Stimulated activated CD8-positive, alpha-beta memory T cell treated with anti-CD3 and anti-CD28 coated beads, Interleukin-2, amount 100 ng/mL, for 1 hour (primary cell): ENCODE measurements at places on chromosomes 13 and 19.

DNA sequence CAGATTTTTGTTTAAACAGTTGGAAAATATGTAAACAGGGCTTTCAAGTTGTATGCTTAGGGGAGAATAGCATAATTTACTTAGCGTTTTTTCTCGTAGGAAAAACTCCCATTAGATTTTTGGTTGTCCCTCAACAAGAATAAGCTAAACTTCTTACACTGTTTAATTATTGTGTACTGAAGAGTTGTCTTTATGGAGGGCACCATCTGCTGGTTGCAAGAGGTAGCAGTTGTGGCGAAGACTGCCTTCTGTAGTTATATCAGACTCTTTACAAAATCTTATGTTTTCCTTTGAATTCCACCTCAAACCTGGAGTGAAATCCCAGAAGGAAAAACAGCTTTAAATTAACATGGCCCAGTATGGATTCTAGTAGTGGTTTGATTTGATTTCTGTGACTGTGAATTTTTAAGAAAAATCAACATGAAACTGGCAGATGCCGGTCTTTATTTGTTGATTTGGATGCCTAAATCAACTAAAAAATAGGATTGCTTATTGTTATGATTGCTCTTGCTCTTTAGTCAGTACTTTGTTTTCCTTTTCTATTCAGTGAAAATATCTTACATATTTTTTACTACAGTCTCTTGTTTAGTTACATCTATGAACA, 53.4 kb downstream of the PDS5B start:
- DNase-seq = peak; percentile 38

DNA sequence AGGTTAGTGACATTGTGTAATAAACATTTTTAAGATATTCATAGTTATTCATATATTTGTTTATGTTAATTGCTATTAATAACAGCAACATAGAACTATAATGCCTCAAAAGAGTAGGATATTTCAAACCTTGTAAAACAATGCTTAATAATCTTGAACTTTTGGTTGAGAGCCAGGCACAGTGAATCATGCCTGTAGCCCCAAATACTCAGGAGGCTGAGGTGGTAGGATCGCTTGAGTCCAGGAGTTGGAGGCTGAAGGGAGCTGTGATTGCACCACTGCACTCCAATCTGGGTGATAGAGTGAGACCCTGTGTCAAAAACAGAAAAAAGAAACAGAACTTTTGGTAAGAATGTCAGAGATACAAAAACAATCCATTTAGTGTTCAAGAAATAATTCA, 213.9 kb upstream of the SLITRK1 start:
- no peak for DNase-seq

GRCh38 chr13:28048768-28049167, 51.6 kb downstream of the FLT3 start:
- DNase-seq = no peak

GRCh38 chr13:22278336-22278929, 607.6 kb downstream of the FGF9 start:
- peak; percentile 31 for DNase-seq

- no peak for DNase-seq
Observed at GRCh38 chr19:13119627-13120026, 1.6 kb downstream of the NACC1 start.

- DNase-seq = no peak
Observed at GRCh38 chr13:114108894-114109293, 23.5 kb downstream of the RASA3 start.

GRCh38 chr13:42065414-42065813, 17.0 kb downstream of the DGKH start:
- no peak for DNase-seq

- no peak for DNase-seq
Observed at GRCh38 chr13:94859811-94860210, 147.5 kb upstream of the SOX21 start.

GRCh38 chr19:38728752-38729541, 15.3 kb downstream of the CAPN12 start:
- no peak for DNase-seq

GRCh38 chr13:99118179-99118578, 82.5 kb upstream of the UBAC2 start:
- no peak for DNase-seq

GRCh38 chr19:35442091-35442490, 6.0 kb upstream of the FFAR2 start:
- no peak for DNase-seq

DNA sequence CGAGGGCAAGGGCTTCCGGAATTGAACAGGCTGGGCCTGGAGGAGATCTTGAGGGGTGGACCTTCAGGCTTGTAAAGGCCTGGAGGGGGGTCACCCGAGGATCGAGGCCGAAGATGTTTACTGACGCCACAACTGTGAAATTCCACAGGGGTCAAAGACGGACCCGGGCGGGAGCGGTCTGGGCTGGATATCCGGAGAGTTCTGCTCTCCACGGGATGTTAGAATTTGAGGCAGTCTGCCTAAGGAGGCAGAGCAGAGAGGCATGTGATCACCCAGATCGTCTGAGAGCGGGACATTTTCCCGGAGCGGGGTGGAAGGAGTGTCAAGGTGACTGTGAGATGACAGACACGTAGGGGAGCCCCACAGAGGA, 13.2 kb downstream of the KLHL26 start:
- DNase-seq = no peak

GRCh38 chr19:6822311-6822670, 49.8 kb downstream of the VAV1 start:
- no peak for DNase-seq

- DNase-seq = no peak
Observed at GRCh38 chr13:36148446-36148845, 17.3 kb upstream of the DCLK1 start.

DNA sequence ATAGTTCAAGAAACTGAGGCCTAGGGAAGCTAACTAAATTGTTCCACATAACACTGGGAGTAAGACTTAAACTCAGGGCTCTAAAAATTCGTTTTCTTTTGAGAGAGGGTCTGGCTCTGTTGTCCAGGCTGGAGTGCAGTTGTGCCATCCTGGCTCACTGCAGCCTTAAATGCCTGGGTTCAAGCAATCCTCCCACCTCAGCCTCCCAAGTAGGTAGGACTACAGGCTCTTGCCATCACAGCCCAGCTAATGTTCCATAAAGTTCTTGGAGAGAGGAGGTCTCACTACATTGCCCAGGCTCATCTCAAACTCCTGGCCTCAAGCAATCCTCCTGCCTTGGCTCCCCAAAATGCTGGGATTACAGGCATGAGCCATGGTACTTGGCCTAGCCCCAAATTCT, 10.7 kb downstream of the ZMYM5 start:
- DNase-seq = no peak

DNA sequence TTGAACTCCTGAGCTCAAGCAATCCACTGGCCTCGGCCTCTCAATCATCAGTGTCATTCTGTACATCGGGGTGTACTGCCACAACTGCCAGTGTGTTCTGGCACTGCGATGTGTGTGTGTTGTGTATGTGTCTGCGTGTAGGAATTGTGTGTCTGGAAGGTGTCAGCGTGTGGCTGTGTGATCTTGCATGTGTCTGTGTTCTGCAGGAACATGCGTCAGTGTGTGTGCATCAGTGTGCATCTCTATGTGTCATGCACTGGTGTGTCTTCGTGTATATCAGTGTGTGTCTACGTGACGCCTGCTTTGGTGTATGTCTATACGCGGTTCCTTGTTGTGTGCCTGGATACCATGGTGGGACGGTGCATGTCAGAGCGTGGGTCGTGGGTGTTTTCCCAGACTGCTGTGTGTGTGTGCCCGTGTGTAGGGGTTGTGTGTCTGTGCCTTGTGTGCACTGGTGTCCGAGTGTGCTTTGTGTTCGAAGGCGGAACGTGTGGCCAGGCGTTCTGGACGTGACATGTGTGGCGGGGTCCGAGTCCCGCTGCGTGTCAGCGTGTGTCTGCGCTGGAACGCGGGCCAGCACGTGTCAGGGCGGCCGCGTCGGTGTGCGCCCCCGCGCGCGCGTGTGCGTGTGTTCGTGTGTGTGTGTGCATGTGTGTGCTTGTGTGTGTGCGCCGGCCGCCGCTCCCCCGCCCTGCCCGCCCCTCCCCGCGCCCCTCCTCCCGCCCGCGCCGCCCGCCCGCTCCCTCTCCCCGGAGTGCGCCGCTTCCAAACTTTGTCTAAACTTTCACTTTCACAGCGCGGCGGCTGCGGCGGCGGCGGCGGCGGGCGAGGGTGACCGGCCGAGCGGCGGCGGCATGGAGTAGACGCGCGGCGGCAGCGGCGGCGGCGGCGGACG, at the start of gene NFIX:
Gene NFIX (plus strand): TSS at position 775 of the 895 bp plus-strand sequence. CDS start 363 bp downstream, outside the sequence.
- peak; percentile 33 for DNase-seq

- no peak for DNase-seq
Observed at GRCh38 chr13:34883396-34883795, 58.7 kb upstream of the NBEA start.

DNA sequence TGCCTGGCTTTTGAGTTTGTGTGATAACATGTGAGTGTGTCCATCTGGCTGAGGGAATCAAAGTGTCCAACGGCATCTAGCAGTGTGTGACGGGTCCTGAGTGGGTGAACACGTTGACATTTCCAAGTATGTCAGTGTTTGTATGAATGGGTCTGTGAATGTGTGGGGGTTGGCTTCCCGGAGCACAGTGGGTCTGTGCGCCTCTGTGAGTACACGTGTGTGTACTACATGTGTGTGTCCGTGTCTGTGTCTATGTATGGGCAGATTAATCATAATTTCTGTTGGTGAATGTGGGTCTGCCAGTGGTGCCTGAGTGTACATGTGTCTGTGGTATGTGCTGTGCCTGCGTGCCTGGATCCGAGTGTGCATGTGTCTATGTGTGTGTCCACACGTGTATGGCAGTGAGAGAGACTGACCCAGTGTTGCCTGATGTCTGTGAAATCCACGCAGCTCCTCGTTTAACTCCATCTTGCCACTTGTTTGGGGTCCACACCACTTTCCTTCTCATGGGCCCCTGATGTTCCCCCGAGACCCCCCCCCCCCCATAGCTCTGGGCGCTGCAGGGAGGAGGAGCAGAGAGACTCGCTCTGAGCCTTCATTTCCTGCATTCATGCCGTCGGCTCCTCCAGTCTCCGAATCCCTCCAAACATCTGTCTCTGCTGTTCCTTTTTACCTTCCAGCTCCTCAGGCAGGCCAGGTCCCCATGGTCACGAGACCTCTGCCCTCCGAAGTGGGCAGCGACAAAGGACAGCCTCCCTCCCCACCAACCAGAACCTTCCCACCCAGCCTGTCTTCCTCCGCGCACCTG, 5.3 kb downstream of the CCDC8 start:
- no peak for DNase-seq

GRCh38 chr13:31069808-31070534, 91.7 kb downstream of the HSPH1 start:
- no peak for DNase-seq

- DNase-seq = no peak
Observed at GRCh38 chr13:75860935-75861334, 224.8 kb downstream of the LMO7 start.

- no peak for DNase-seq
Observed at GRCh38 chr13:75418997-75419396, 63.0 kb downstream of the TBC1D4 start.

DNA sequence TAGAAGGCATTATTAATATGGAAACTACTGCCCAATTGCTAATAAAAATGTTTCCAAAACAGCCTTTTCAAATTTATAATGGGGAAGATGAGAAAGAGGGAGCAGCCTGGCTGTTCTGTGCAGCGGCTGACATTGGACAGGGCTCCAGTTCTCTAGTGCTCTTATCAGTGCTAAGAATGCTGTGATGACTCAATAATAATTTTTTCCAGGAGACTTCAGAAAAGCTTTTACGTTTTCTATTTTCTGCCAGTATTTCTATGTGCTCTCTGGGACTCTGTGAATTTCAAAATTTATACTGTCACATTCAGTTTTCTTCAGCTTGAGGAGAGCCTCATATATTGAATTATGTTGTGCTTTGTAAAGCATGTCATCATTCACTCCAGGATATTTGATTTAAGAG, 209.6 kb downstream of the VWA8 start:
- DNase-seq = no peak

DNA sequence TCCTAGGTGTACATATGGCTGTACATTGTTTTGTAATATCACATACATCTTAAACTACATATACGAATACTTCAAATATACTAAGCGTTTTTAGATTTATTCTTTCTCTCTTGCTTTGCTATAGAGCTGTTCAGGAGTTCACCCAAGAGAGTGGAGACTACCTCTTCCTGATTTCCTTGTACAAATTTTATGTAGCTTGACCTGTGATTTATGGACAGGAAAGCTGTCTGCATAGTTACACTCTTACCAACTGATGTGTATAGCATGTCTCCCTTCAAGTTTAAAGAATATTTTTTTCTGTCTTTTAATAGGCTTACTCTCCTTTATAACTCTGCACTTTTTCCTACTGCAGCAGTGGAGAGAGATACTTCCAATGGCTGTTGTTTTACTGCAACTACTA, 428.7 kb downstream of the NDFIP2 start:
- no peak for DNase-seq

- no peak for DNase-seq
Observed at GRCh38 chr13:70884196-70884595, 775.9 kb upstream of the KLHL1 start.

DNA sequence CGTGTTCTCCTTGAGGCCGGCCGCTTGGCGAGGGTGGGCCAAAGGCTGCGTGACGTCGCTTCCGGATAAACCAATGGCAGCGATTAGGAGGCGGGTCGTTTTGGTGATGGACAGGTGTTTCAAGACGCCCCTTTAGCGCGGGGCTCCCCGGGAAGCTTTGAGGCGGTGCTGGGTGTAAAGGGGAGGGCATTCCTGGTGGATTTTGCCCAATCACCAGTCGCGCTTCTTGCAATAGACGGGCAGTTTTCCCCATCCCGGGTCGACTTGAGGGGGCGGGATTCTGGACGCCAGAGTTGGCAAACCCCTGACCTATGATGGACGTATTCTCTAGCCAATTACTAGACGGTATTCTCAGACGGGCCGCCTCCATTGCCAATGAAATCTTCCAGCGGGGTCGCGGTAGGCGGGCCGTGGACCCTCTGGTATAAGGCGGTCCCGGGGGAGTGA, 264 bp upstream of the PRMT1 start:
- DNase-seq = peak; percentile 96

DNA sequence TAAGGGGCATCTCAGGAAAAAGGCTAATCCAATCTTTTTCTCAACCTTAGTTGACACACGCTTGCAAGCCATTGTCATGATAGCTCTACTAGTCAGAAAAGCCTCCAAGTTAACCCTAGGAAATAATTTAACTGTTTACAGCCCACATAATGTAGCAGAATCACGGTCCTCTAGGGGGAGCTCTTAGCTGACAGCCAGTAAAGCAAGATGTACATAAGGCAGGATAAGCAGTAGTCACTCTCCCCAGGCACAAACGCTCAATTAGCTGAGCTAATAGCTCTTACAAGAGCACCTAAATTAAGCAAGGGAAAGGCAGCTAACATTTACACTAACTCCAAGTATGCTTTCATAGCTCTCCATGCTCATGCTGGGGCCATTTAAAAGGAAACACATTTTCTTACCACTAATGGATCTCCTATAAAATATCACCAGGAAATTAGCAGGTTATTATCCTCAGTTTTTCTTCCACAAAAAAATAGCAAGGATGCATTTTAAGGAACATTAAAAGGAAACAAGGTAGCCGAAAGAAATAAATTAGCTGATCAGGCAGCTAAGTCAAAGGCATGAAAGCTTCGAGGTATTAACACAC, 33.7 kb upstream of the ZSCAN5A start:
- DNase-seq = no peak
